ENCODE measurements at places on chromosomes 5 and 9.

GRCh38 chr9:130963916-130964315 is 24.9 kb upstream of the FIBCD1 start:
- no peak for DNase-seq

- DNase-seq: no peak
These were observed 152.2 kb downstream of the TMEM167A start for GRCh38 chr5:82925061-82925411.

GRCh38 chr9:14907696-14908095 is 2.5 kb downstream of the FREM1 start:
- no peak for DNase-seq

GRCh38 chr5:71949772-71950171 is 157.5 kb upstream of the MAP1B start:
- DNase-seq: no peak

- DNase-seq: no peak
These were observed 54.5 kb downstream of the EFNA5 start for GRCh38 chr5:107616213-107616612.

GRCh38 chr5:72167804-72168203 is 60.5 kb downstream of the MAP1B start:
- DNase-seq: no peak

DNA sequence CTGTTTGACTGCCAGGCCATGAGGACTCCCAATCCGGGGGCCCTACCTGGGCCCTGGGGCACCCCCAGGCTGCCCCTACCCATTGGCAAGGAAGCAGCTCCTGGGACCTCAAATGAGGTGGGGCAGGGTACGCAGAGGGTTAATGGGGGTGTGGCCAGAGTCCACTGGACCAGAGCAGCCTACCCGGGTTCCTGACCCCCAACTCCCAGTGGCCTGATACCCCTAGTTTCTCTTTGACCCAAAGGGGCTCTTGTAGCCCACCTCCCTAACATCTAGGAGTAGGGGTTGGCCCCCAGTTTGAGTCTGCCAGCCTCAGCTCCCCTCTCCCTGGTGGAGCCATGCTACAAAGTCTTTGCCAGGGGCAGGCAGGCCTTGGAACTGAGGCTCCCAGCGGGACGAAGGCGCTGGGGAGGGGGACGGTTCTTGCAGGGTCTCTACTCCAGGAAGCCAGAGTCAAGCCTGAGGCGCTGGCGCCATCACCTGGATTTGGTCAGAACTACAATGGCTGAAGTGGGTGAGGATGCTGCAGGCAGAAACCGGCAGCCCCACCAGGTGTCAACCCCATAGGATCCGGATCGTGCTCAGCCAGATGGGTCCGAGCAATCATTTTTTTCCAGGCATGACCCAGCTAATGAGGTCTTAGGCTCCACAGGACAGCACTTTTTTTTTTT is 8.4 kb upstream of the CERCAM start:
- DNase-seq: peak; percentile 27

DNA sequence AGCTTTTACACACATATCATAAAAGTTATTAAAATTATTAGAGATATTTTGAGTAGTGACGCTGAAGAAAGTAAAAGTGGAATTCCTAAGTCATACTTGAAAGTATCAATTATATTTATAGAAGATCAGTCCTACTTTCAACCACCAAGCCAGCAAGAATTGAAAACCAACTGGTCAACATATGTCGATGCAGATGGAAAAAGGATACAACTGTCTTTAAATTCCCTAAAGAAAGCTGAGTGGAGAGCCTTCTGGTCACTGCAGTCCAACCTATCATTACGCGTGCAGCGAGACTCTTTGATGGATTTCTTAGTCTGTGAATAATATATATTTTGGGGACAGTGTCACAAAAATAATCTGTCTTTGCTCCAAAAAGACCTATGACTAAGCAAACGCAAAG is 15.3 kb downstream of the MEF2C start:
- no peak for DNase-seq

DNA sequence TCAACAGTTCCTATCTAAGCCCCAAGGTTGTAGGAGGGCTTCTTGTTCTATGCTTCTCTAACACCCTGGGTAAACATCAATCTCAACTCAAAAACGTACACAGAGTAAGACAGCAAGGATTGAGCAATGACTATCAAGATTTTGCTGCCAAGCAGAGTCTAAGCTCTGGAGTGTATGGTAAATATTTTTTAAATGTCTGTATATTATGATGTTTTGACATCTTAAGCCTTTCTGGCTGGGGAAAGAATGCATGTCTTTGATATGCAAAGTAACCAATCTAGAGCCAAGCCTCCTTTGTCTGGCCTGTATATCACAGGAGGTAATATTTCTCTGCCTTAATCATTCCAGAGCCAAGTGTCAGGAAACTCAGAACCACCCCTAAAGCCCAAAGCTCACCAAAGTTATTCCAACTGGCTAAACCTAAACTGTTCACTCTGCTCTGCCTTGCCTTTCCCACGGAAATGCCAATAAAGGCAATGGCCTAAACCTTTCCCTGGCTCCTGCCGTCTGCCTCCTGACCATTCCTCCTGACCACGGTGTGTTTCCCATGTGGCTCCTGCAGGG is 45.2 kb downstream of the YIPF5 start:
- DNase-seq: no peak

DNA sequence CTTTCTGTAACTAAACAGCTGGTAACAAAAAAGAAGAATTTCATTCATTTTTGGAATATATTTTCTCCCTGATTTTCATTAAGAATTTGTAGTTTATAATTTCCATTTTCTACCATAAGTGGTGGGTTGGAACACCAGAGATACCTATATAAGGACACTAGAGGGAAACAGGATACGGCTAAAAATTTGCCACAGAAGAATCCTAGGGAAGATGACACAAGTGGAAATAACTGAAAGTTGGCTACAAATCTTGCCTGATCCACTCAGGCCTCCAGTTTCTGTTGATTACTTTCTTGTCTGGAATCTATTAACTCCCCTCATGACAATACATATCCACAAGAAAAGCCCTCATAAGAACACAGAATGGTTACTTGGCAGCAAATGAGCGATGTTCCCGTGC is 46.8 kb downstream of the FREM1 start:
- no peak for DNase-seq

DNA sequence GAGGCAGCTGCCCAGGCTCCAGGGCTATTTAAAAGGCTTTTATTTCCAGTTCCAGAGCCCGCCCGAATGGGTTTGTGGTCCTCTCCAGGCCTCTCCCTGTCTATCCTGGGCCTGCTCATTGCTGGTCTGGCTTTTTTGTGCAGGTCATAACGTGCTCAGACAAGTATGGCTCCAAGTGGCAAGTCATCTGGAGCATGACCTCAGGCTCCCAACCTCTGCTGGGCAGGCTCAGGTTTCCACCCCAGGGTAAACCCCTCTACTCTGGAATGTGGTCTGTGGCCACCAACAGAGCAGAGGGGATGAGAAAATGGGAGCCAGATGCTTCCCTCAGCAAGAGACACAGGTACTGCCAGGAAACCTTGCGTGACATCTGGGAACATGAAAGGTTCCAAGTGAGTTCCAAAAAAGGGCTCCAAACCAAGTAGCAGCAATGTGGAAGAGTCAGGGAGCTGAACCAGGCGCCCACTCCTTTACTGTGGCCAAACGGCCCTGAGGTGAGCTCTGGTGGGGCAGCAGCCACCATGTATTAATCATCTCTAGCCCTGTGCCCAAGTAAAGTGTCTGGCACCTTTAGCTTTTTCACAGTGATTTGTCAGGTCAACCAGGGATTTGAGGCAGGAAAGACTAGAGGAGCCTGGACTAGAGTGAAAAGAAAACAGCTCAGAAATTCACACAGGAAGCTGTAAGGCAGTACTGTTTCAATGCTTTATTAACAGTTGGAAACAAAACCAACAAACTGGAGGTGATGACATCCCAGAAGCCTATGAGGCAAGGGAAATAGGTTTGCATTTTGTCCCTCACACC is 25.7 kb downstream of the PCDHGC5 start:
- DNase-seq: no peak

- DNase-seq: no peak
These were observed 18.3 kb upstream of the RNU6ATAC start for GRCh38 chr9:134182554-134183085.

GRCh38 chr9:136363106-136363948 is at the start of gene DNLZ:
DNLZ (minus strand) TSS chr9:136363744; CDS start chr9:136363714, 30 bp downstream.
- peak; percentile 84 for DNase-seq

- no peak for DNase-seq
These were observed 49.0 kb upstream of the DHFR start for GRCh38 chr5:80703747-80704146.

DNA sequence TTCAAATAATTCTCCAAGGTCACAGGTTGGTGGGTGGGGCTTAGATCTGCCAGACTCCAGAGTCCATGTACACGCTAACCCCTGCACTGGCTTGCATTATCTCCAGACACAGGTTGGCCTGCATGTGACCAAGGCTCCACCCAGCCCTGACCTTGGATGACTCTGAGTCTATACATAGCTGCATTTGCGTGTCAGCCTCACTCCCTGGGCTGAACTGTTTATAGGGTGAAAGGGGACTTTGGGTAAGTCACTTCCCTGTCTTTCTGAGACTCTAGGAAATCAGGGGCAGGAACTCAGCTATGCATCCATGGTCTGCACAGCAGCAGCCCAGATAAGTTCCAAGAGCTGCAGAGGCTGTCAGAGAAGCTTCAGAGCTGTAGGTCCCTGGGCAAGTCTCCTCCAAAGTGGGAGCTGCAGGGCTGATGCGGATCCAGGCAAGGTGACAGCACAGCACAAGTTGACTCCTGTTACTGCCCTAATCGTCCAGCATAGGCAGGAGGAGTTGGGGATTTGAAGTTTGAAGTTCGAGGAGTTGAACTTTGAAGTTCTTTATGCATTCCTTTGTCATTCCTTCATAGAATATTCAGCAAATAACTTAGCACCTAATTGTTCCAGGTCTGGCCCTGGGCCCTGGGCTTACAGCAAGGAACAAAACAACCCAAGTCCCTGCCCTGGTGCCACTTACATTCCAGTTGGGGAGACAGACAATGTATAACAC is 53.4 kb downstream of the SLC22A5 start:
- DNase-seq: no peak

DNA sequence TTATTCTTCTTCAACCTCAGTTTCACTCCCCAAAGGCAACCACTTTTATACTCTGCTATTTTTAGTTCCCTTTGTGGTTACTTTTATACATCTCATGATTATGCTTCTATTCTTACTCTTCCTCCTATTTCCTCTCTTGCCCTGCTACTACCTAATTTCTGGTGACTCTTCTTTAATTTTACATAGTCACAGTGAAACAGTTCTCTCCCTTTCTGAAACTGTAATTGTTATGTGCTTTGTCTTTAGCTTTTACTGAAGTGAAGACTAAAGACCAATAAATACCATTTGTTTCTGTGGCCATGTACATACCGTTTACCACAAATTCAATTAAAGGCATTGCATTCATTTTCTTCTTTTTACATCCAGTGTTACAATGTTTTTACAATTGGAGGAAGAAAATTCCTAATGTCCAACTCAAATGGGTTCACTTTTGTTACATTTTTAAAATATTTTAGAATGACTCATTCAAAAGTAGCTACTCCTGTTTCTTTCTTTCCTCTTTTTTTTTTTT is 410.6 kb downstream of the PSAT1 start:
- DNase-seq: no peak

DNA sequence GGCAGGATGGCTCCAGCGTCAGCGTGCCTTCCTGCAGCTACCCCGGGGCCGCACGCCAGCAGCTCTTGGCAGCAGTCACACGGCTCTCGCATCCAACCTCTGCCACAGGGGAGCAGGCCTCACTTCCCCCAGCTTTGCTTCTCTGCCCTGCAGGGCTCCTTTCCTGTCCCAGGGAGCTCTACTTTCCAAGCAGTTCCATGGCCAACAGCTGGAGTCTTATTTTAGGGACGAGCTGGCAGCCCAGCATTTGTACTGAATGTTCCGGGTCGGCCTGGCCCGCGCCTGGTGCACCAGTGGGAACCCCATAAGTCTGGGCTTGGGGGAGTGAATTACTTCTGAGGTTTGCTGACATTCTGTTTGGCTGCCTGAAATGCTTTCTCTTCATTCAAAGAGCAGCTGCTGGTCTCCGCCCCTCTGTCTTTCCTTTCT is 34.6 kb downstream of the GADD45G start:
- no peak for DNase-seq

GRCh38 chr9:100586093-100586492 is 8.2 kb downstream of the CAVIN4 start:
- DNase-seq: no peak

DNA sequence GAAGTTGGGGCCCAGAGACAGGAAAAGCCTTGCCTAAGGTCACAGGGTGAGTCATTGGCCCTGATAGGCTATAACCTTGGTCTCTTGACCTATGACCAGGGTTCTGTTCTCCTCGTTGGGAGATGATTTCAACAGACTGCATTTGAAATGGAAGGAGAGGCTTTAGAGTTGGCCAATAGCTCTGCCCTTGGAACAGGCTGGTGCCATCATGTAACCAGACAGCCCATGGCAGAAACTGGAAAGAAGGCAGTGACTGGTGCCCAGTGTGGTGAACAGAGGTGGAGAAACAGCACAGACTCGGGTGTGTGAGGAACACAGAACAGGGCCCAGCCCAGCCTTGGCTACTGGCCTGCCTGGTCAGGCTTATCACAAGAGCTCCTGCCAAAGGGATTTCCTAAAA is 109.8 kb upstream of the SLC25A48 start:
- DNase-seq: no peak

GRCh38 chr5:89043676-89044075 is 160.7 kb upstream of the MEF2C start:
- DNase-seq: no peak

- no peak for DNase-seq
These were observed 35.3 kb upstream of the SMARCA2 start for GRCh38 chr9:1979741-1980367.

DNA sequence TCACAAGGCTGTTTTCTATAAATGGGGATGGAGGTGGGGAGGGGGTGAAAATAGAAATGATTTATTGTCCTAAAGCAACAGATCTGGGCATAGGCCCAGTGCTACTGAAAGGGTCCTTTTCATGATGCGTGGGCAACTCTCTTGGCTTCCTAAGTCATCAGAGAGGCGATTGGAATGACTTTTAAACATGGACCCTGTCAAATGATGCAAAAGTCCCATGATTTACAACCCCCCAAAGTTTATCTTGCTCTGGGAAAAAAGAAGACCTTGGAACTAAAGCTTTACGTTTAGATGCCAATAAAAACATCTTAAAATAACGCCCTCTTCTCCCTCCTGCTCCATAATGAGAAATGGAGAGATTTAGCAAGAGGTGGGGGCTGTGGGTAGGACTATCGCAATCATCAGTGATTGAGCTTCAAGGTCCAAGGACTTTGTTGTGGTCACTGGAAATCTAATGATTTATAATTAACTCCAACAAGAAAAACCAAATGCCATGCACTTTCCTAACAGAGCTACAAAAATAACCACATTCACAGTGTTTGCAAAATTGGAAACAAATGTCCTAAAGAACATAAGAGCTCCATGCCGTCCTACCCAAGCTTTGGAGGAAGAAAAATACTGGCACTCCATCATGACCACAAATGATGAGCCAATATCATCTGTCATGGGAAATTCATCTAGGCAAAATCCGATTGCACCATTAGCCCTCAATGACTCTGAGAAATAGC is 167.5 kb upstream of the CLINT1 start:
- DNase-seq: no peak

GRCh38 chr5:77669677-77670076 is 31.2 kb upstream of the OTP start:
- no peak for DNase-seq

Measured in stimulated activated CD4-positive, alpha-beta T cell treated with anti-CD3 and anti-CD28 coated beads, Interleukin-15, amount 100 ng/mL, for 1 hour (primary cell).